Fibroblast of skin of left quadriceps (primary cell): ENCODE measurements at places on chromosomes 13 and 19.

GRCh38 chr19:50556282-50557008 is 11.8 kb downstream of the LRRC4B start:
- DNase-seq, result peak; percentile 25

- DNase-seq, result no peak
These were observed 104.5 kb upstream of the SOX1 start for GRCh38 chr13:111962431-111962891.

DNA sequence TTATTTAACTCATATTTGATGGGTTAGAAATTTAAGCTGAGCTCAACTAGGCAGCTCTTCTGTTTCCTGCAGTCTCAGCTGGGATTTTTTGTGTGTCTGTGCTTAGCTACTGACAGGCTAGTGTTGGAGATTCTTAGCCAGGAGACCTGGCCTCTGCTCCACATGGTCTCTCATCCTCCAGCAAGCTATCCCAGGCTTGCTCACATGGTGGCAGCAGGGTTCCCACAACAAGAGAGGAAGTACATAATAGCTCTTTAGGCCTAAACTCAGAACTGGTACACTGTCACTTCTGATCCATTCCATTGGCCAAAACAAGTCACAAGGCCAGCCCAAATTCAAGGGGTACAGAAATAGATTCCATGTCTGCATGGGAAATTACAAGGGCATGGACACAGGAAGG is 406.2 kb downstream of the SUCLA2 start:
- DNase-seq, result no peak

GRCh38 chr19:15837221-15837731 is 21.8 kb upstream of the OR10H1 start:
- DNase-seq, result no peak

- DNase-seq, result no peak
These were observed 43.7 kb upstream of the F7 start for GRCh38 chr13:113061796-113062425.

GRCh38 chr19:24046550-24046949 is 40.4 kb upstream of the ZNF254 start:
- DNase-seq, result no peak

- no peak for DNase-seq
These were observed 1.9 kb upstream of the GMIP start for GRCh38 chr19:19645233-19645870.

DNA sequence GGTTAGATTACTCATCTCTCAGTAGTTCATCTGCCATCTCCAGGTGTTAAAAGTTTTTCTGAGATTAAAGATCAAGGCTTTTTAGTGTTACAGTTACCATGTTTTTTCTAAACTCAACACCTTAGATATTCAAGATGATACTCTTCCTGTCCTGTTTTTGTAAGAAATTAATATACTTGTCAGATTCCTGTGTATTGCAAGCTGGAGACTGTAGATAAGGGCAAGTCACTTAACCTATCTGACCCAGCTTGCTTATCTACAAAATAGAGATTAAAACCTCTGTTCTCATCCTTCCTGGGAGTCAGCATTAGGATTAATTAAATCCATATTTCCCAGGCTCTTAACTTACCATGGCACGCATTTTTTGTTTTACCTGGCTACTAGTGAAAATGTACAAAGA is 25.2 kb downstream of the SUGT1 start:
- no peak for DNase-seq

DNA sequence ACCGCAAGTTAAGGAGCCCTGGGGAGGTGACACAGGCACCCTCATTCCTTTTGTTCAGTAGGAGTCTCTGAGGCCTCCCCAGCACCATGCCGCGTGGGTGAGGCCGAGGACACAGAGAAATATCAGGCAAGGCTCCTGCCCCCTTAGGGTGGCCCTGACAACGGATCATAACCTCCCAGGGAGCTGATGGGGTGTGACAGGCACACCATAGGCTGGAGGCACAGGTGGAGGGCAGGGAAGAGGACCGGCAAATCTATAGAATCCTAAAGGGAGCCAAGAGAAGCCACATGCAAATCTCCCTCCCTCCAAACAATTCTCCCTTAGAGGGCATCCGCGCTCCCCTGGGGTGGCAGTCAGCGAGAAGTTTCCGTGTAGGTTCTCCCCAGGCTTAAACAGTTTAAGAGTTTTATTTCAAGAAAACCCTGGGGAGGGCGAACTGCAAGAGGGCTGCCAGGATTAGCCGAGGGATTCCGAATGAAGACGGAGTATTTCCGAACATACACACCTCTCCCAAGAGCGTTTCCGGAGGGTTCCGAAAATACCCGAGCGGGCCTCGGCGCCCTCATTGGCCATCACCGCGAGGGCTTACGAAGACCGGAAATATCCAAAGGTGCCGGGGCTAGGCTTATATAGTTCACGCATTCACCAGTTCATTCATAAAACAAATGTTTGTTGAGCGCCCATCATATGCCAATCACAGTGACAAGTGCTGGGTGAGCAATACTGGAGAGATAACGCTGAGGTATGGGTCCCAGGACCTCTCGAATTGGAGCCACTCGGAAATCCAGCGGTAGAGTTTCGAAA is 610 bp upstream of the RPL28 start:
- DNase-seq, result peak; percentile 90

- DNase-seq, result peak; percentile 87
These were observed at the start of gene ZNF577 for GRCh38 chr19:51887522-51888498. ZNF577 (minus strand) TSS chr19:51887951; CDS start chr19:51880382, 7,569 bp downstream.

DNA sequence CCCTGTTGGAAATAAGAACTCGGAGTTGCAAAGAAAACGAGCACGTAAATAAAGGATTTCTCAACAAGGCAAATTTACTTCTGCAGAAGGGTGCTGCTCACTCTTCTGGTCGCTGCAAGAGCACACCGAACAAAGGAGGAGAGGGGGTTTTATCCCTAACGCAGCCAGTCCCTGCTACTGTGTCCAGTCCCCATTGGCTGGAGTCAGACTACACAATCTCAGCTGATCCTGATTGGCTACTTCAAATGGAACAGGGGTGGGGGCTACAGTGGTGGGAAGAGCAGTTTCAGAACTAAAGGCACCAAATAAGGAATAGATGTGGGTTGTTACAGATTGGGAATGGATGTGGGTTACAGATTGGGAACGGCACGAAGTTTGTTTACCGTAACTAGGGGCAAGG is 63.9 kb upstream of the MCF2L start:
- no peak for DNase-seq

- no peak for DNase-seq
These were observed 3.4 kb downstream of the PLIN5 start for GRCh38 chr19:4531562-4532165.

- DNase-seq, result no peak
These were observed 800 bp downstream of the ETFB start for GRCh38 chr19:51365211-51365964.

DNA sequence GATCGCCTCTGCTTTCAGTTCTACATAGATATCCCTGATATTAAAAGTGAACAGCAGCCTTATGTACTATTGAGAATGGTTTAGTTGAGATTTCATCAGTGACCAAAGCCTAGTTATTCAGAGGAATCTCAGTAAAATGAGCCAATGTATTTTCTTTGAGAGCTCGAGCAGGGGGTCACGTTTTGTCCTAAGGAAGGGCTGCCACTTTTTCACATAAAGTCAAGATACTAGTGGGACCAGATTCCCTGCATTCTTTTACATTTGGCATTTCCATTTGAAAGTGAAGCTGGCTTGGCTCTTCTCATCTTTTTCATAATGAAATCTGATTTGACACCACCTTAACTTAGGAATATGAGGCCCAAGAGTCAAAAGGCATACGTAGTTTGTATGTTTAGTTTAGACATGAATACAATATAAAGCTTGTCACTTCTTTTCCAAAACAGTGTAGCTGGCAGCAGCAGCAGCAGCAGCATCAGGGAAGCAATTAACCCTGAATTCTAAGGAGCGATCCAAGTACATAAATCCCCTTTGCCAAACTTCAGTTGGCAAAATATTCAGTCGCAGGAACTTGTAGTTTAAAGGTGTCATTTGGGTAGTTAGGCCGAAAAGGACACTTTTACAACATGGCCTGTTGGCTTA is 1752.2 kb upstream of the PCDH20 start:
- no peak for DNase-seq

GRCh38 chr19:664913-665443 is 2.0 kb upstream of the RNF126 start:
- peak; percentile 45 for DNase-seq

GRCh38 chr13:113152984-113153809 is 5.3 kb upstream of the PROZ start:
- no peak for DNase-seq

DNA sequence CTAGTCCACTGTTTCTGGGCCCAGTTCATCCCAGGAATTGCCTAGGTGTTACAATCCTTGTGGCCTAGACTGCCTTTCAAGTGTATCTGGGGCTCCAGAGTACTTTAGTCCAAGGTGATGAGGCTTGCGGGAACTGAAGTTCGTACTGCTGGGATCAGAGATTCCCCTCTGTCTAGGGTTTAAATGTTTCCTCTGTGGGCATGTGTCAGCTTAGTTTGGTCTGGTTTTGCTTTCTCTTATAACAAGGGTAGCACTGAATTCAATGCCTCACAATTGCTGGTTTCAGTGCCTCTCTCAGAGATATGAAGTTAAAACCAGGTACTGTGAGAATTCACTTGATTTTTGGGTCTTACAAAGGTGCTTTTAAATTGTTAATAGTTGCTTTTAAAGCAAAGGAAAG is 30.8 kb downstream of the RGCC start:
- no peak for DNase-seq

- DNase-seq, result no peak
These were observed 78.8 kb upstream of the TMTC4 start for GRCh38 chr13:100753376-100753775.

DNA sequence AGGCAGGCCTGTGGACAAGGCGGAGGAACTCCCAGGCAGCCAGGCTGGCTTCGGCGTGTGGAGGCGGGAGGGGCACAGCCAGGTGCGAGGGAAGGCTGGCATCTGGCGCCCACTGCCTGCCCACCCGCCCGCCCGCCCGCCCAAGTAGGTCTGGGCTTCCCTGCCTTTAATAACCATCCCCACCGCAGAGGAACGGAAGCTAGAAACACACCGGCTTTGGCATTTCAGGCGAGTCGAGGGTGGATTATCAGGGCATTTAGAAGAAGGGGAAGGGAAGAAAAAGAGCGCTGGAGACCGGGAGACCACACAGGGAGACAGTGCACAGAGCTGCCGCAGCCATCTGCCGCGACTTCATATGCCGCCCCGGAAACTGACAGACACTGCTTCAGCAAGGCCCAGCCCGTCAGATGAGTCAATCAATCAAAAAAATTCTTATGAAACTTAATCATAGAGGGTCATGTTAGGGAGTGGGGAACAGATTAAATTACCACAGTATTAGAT is 199.7 kb downstream of the TSHZ3 start:
- no peak for DNase-seq

- peak; percentile 75 for DNase-seq
These were observed 582 bp upstream of the PTPRH start for GRCh38 chr19:55209693-55210472.

DNA sequence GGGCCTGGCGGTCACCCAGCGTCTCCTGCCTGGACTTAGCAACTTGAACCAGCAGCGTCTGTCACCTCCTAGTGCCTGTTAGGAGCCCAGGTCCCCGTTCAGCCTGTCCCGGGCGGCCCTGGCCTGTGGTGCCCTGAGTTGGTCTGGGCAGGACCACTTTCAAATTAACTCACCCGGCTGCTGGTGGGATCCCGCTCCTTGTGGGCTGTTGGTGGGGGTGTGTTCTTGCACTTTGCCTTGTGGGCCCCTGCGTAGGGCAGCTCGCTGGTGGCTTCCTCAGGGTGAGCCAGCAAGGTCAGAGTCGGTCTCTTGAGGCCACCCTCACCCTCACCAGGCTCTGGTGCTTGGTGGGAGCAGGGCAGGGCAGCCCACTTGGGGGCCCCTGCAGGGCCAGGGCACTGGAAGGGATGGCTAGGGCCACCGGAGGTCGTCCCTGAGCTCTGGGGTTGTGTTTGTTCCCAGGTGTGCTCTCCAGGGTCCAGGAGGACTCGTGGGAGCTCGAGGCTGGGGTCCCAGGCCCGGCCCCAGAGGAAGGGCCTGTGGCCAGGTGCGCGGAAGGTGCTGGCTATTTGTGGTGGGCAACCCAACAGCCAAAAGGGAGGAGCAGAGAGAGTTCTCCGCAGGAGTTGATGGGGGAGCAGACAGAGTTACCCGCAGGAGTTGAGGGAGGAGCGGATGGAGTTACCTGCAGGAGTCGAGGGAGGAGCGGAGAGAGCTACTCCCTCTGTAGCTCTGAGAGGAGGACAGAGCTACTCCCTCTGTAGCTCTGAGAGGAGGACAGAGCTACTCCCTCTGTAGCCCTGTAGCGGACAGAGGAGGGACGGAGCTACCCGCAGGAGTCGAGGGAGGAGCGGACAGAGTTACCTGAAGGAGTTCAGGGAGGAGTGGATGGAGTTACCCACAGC is 16.9 kb downstream of the TFDP1 start:
- no peak for DNase-seq

DNA sequence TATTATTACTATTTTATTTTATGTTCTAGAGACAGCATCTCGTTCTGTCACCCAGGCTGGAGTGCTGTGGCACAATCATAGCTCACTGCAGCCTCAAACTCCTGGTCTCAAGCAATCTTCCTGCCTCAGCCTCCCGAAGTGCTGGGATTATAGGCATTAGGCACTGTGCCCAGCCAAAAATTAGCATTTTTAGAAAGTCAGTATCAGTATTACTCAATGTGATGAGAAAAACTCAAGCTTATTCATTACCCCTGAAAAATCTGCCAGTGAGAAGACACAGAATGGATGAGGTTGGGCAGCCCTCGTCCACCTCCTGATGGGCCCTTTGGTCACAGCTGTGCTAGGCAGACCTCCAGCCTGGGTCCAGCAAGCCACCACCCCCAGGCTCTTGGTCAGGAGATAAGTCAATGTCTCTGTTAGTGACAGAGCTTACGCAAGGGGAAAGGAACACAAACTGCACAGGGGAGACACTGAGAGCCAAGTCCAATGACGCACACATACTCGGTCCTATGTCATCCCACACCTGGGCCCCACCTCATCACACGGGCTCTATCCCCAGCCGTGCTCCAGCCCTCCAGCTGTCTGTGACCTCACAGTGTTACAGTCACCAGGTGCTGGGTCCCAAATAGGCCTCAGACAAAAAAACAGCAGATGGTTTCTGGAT is 19.8 kb downstream of the PEPD start:
- DNase-seq, result no peak

DNA sequence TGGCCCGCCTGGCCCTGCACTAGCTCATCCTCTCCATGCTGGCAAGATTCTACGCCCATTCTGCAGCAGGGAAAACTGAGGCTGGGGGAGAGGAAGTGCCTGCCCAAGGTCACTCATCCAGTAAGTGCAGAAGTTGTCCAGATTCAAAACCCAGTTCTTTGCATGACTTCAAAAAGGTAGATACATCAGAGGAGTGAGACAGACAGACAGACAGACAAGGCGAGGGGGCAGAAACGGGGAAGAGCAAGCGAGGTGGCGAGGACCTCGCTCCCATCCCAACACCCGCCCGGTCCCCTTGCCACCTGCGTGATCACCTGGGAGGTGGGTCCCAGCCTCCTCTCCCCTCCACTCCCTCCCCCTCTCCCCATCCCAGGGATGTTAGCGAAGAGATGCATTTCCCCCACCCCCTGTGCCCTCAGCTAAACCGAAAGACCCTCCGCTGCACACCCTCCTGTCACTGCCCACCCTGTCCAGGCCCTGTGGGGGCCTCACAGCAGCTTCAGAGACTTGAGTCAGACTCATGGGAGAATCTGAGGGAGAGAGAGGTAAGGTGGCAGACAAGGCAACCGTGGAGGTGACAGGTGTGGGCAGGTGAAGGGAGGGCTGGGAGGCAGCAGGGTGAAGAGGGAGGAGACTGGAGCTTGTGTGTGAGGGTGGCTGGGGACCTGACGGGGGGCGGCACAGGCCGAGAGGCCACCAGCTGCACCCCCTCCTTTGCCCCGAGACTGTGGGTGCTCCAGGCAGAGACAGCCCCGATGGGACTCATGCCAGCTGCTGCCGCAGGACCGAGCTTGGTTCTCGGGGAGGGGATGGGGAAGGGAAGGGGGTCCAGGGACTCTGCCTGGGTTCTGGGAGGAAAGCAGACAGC is 18.9 kb downstream of the LRRC4B start:
- no peak for DNase-seq

- no peak for DNase-seq
These were observed 5.9 kb upstream of the MCF2L start for GRCh38 chr13:112962911-112963625.
